Stimulated activated CD4-positive, alpha-beta T cell treated with anti-CD3 and anti-CD28 coated beads, Interleukin-4, amount 100 ng/mL, for 48 hours (primary cell): ENCODE measurements at places on chromosomes 1 and 21.

DNA sequence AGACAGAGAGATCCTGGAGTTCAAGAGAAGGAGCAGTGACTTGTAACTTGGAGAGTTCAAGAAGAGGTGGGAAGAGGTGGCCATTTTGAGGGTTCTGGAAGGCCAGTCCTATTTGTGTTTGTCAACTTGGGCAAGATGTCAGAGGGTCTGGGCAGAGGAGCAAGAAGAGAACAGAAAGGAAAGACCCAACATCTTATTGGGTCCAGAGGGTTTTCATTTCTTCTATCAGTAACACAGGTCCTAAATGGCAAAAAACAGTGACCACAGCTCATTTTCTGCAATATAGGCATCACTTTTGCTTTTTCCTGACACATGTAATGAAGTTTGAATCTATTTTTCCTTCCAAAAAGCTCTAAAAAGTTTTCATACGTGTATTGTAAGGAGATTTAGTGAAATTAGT is 38.3 kb upstream of the MAP10 start:
- DNase-seq, result no peak

DNA sequence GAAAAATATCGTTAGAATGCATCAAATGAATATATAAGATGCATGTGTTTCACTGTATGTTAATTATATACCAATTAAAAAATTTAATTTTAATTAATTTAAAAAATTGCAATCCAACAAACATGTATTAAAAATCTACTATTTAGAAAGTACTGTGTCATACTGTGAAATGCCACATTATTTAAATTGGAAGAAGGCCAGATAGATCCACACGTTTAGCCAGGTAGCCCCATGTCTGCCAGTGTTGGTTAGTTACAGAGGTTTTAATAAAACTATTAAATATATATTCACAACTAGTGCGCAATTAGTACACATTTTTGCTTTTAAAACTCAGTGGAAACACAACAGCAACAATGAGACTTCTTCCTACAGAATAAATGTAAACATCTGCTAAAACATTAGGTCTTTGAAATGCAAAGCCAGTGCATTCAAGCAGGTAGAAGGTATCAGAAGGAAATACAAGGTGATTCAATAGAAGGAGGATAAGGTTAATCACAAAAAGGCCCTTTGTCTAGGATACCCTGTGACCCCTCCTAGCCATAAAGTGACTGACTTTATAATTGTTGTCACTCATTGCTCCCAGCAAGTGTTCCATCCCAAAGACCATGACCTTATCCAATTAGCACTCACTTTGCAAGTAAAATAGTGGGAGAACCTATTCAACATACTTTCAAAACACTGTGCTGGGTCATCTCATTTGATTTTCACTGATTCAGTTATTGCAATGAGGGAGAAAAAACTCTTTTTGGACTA is 211.5 kb downstream of the TTLL7 start:
- DNase-seq, result no peak

DNA sequence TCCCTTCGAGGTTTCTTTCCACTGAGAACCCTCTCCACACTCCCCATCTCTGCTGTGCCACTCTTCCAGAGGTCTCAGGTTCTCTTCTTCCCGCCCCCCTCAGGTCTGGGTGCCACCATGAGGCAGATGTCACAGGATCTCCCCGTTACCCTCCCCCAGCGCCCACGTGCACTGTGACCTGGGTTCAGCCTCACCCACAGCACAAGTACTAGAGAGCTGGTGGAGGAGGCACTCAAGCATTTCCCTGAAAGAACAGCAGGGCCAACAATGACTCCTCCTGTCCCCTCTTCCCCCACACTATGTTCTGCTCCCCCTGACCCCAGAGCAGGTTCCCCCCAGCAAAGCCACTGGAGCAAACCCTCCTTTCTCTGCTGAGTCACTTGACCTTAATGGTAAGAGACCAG is 14.3 kb downstream of the PLEKHA6 start:
- no peak for DNase-seq

DNA sequence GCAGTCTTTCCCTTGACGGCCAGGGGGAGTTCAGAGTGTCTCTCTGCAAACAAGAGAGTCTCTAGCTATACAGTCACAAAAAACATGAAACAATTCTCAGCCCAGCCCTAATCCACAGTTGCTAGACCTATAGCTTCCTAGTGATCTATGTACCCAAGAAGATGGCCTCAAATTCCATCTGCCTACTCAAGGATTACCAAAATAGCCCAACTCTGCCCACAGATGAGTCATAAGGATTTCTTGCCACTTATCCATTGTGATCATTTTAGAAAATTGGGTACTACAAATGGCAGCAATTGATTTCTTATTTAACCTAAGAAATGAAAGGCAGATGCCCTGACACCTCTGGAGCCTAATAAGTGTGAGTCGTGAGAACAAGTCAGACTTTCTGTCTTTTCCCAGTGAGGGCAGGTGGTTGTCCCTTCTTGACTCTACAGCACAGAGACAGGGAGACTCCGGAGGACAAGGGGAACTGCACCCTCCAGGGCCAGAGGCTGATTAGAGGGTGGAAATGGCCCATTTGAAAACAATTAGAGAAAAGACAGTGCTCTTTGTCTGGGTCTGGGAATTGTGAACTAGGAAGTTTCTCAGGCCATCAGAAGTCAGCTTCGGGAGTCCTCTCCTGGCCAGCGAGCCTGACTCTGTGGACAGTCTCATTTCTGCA is 65.4 kb downstream of the ABCA4 start:
- DNase-seq, result no peak

DNA sequence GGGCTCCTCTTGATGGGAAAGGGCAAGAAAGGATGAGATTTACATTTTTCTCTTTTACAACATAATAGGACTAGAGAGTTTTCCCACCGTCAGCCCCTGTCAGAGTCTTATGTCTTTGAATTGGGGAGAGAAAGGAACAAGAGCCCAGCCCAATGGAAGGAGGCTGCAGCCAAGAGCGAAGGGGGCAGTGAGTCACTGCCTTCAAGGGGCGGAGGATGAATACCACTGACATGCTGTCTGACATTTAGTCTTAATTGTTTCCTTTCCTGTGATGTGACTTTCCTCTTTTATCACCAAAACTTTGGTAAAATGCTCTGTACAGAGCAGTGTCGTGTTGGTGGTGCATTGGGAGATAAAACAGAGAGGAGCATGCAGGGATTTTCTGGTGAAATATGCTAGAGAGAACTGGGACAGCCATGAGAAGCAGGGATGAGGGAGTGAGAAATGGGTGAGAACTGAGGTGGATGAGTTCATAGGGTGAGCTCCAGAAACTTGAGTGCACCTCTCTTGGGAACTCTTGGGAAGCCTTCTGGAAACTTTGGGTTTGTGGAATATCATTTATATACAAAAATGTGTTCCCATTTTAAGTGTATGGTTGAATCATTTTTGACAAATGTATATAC is 179.9 kb upstream of the FGGY start:
- DNase-seq, result no peak

- DNase-seq, result no peak
These were observed 9.5 kb downstream of the SH3BGRL3 start for GRCh38 chr1:26289158-26290059.

DNA sequence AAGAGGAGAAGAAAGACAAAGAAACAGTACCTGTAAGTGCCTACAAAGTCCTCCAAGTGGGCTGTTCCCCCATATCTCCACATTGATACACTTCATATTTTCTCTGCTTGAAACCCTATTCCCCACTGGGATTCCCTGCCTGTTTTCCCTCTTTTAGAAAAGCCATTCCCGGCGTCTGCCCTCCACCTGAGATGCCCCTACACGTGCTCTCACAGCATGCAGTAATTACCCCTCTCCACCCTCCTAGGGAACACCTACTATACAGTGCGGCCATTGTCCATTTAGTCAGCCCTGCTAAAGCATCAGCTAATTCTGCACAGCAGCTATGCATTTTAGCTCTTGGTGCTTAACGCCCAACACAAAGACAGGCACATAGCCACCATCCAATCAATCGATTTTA is 135.7 kb upstream of the TIAM1 start:
- no peak for DNase-seq

DNA sequence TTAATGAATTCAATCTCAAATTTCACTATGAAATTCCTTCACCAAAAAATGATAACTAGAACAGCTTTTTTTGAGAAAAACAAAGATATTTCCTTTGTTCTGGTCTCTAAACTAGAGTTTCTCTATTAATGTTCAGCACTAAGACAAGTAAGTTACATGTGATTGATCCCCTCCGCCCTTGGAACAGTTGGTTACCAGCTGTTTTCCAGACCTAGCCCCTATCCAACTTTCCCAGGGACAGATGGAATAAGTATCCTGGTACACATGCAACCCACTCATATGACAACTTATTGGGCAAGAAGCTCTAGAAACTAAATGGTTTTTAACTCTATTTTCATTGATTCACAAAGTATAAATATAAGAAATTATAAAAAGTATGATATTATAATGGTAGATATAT is 140.4 kb downstream of the COP1 start:
- DNase-seq, result no peak

DNA sequence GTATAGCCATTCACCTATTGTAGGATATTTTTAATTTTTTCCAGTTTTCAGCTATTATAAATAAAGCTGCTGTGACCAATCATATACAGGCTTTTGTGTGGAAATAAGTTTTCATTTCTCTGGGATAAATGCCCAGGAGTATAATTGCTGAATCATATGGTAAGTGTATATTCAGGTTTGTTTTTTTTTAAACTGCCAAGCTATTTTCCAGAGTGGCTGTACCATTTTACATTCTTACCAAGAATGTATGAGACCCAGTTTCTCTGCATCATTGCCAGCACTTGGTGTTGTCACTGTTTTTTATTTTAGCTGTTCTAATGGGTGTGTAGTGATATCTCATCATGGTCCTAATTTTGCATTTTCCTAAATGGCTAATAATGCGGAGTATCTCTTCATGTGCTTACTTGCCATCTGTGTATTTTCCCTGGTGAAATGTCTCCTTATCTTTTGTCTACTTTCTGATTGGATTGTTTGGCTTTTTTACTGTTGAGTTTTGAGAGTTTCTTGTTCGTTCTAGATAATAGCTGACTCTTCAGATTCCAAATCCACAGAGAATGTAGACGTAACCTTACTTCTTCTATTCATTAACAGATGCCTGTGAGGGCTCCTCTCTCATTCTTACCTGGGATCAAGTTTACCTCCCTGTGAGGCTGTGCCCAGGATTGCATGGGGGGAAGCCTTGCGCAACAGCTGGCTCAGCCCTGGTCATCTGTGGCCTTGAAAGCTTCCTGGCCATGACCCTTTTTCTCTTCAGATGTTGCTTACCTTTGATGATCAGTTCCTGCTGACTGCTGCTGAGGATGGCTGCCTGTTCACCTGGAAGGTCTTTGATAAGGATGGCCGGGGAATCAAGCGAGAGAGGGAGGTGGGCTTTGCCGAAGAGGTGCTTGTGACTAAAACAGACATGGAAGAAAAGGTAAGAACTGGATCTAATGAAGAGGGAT is 42.6 kb downstream of the CFAP57 start:
- no peak for DNase-seq

DNA sequence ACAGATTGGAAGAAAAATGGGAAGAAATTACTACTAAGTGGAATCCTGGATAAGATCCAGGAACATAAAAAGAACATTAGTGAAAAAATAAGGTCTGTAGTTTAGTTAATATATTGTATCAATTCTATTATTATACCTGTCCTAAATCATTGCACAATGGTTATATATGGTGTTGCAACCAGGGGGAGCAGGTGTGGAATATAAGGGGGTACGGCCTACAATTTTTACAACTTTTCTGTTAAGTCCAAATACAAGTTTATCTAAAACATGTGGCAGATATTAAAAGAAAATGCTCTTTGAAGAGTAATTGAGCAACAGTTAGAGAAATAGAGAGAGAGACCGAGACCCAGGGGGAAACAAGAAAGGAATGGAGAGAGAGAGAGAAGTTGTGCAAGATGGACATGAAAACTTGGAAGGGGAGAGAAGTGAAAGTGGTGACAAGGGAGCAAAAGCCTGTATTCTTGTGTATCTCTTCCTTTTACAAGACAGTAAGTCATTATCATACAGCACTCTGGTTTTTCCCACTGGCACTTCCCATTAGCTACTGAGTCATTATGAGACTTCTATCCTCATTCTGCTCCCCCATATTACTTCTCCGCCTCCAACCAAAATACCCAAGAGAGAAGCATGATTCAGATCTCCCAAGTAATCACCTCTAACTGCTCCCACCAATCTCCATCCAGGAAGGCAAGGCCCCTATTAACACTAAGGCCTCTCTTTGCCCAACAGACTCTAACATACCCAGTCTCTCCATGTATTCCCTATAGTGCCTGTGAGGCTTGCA is 22.3 kb upstream of the TRAF3IP3 start:
- DNase-seq, result no peak

GRCh38 chr1:154666051-154666790 is 58.2 kb upstream of the ADAR start:
- no peak for DNase-seq

GRCh38 chr1:67791686-67792085 is 41.6 kb downstream of the GNG12 start:
- DNase-seq, result no peak

DNA sequence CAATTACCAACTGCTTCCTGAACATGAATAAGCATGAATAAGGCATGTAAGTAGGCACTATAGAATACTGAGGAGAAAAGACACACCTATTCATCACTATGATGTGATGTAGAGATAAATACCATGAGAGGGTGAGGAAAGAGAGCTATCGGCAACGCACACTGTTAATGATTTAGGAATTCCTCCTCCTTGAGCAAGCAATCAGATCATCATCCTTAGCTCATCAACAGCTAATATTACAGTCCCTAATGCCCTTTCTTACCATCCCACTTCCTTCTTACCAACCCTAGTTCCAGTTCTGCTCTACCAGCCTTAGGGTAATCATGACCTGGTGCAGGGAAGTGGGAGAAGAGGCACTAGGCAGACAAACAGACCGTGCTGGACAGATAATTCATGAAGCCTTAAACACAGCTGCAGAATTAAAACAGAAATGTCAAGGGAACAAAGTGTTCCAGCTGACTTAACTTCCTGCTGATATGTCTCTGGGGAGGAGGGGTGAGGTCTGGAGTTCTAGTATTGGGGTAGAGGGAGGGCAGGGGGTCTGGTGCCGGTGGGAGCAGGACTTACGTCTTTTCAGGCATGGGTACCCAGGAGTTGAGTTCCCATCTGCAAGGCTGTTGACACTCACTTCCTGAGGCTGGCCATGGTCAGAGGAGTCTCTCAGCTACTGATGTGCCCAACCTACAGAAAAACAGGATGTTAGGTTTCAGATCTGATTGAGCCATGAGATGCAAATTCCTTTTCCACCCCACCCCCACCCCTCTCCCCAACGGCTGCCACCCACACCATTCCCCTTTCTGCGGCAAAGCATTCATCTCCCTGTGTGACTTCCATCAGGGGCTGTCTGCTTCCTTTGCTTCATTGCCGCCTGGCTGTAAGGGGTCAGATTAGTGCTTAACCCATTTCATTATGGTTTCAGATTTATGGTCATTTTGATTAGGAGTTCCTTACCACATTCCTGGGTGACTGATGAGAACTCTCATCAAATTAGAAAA is 12.6 kb upstream of the RCSD1 start:
- no peak for DNase-seq
